BJ (cell line): ENCODE measurements at places on chromosomes 3 and 15. TPM values are rescaled to one million over a fixed set of nuclear protein-coding genes. Genes with fewer than 3 reads are reported as not detected.
A peak's percentile ranks its signal among the peaks of the same experiment; 100 is the strongest.

The CPOX gene
- polyA plus RNA-seq, result 11.1 and 13.8 TPM in 2 replicates

DNA sequence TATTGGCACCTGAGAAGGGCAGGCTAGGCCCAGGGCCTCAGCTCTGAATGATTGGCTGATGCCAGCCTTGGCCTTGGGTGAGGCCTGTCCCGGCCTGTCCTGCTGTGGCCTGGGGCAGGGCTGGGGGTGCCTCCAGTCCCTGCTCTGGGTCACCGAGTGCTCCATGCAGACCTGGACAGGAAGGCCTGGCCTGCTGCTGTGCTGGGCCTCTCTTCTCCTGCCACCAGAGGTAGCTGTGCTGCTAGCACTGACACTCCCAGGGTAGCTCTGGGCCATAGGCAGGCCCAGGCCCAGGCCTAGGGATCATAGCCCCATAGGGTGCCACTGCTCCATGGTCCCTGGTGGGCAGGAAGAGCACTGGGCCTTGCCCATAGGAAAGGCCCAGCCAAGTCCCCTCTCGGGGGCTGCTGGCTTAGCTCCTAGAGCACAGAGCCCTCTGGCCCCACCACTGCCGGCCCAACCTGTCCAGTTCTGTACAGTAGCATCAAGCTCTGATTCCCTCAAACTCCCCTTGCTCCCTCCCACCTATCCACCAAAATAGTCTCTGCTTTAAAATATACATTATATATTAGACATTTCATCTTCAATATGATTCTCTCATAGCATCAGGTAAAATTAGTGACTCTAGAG, 18.2 kb downstream of the ABTB1 start:
- DNase-seq, result no peak

DNA sequence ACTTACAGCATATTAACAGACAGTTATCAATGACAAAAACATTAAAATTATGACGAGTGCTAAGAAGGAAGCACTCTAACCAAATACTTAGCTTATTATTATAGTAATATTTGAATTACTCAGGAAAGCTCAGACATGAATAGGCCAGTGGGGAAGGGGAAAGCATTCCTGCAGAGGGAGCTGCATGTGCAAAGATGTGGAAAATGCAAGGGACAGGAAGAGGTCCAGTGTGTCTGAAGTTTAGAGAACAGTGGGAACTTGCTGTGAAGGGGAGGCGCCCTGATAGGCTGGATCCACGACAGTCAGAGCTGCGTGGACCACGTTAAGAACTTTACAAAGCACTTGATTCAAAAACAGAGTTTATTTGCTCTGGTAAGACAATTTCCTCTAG, 1.2 kb upstream of the SPICE1 start:
- no peak for DNase-seq

- DNase-seq, result no peak
Measured at GRCh38 chr3:26708501-26708900, 85.9 kb downstream of the LRRC3B start.

The C3orf20 gene
- polyA plus RNA-seq, result not detected in 2 replicates

The UROC1 gene
- not detected in 2 replicates for polyA plus RNA-seq

GRCh38 chr15:38708672-38709180, 144.1 kb upstream of the RASGRP1 start:
- DNase-seq, result no peak

DNA sequence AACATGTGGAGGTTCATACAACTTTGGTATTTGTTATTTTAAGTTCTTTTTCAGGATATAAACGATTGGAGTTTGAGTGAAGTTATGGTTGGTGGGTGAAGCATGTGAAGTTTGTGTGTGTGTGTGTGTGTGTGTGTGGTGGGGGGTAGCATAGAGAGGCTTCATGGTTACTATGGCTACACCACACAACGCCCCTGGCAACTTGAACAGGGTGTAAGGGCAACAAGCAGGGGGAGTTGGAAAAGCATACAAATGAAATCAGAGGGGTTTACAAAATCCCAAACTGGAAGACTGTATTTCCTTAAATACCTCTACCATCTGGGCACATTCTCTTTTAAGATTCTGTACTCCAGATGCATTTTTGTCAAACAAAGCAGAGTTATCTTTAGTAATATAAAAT, 207.5 kb downstream of the SV2B start:
- no peak for DNase-seq

The MESP2 gene
- polyA plus RNA-seq, result 0.28 and 0.39 TPM in 2 replicates

DNA sequence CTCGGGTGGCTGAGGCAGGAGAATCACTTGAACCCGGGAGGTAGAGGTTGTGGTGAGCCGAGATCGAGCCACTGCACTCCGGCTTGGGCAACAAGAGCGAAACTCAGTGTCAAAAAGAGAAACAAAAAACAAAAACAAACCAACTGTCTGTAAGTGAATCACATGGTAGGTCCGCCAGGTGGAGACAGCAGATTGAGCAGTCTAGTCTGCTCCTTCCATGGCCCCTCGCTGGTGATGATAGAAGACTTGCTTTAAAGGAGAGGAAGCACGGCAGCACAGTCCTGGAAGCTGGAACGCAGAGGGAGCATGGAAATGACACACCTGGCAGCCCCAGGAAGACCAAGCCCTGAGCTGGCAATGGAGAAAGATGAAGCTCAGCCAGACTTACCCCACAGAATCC, 31.4 kb upstream of the MGLL start:
- no peak for DNase-seq

The TCAIM gene
- 10.1 and 18.0 TPM in 2 replicates for polyA plus RNA-seq

GRCh38 chr15:100570735-100571313, 31.2 kb downstream of the LINS1 start:
- DNase-seq, result no peak

GRCh38 chr3:5079761-5080160, 42.3 kb upstream of the ARL8B start:
- DNase-seq, result no peak

GRCh38 chr15:65213241-65213640, 2.0 kb upstream of the CILP start:
- DNase-seq, result no peak

- DNase-seq, result no peak
Measured at GRCh38 chr3:134481166-134481565, 4.6 kb downstream of the ANAPC13 start.

DNA sequence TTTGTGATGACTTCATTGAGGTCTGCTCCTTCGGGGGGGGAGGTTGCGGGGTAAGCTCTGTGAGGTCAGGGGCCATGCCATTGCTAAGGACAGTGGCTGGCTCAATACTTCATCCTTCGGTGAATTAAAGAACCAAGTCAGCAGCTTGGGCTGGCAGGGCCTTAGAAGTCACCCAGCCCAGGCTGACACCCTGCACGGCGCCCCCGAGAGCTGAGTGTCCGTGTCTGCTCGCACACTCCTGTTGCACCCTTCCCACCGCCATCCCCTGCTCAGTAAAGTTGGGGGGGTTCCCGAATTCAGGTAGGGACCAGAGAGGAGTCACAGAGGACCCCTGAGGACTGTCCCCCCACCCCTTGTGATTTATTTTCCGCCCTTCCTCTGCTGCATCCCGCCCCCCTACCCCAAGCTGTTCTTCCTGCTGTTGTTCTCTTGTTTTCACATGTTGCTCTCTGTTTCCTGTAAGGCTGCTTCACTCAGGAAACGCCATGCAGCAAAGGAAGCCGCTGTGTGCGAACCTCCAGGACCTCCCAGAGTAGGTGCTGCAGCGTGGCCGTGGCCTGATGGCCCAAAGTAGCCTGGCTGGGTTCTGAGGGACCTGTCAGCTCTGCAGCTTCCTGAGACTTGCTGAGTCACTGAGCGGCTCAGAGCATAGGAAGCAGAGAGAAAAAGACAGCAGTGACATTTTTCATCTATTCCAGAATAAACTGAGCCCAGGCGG, 14.4 kb downstream of the EFCC1 start:
- DNase-seq, result no peak

DNA sequence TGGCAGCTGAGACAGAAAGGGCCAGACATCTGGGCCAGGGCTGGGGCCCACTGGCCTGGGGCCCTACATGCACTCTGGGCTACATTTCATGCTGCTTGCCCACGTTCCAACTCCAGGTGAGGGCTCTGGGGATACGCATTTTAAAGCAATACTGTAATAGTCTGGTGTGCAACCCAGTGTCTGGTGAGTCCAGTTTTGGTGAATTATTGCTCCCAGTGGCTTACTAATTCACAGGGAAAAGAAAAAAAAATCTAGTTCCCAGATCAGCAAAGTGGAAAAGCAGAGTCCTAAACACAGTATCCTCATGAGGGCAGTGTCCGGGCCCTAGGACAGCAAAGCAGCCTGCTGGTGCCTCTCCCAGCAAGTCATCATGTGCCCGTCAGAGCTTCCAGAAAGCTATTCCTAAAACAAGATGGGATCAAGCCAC, 82.4 kb downstream of the CCNL1 start:
- no peak for DNase-seq

- DNase-seq, result no peak
Measured at GRCh38 chr3:142998439-142998838, 2.9 kb upstream of the U2SURP start.

DNA sequence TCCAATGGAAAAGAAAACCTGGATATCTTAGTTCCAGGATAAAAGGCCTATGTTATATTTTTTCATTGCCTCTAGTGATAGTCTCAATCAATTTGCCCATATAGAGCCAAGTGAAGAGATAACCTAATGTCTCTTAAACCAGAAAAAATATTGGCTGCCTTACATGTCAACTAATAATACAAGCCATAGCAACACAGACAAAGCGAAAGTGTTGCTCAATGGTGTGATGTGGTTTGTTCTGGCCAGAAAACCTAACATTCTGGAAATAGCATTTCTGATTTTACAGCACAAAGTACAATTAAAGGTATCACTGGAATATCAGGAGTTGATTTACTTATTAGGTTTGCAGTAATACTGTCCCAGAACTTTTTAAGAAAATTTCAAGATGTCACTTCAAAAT, 101.5 kb downstream of the ATP8B4 start:
- DNase-seq, result no peak

The GRIP2 gene
- 0.18 and 0.45 TPM in 2 replicates for polyA plus RNA-seq

The BBX gene
- 45.0 and 47.6 TPM in 2 replicates for polyA plus RNA-seq

- no peak for DNase-seq
Measured at GRCh38 chr15:85541744-85542143, 161.3 kb downstream of the AKAP13 start.

- no peak for DNase-seq
Measured at GRCh38 chr3:65303431-65303830, 615.6 kb upstream of the ADAMTS9 start.

- no peak for DNase-seq
Measured at GRCh38 chr3:130688015-130688688, 58.5 kb downstream of the PIK3R4 start.

GRCh38 chr3:169750665-169751064, 14.2 kb downstream of the TERC start:
- no peak for DNase-seq

The RBP2 gene
- not detected in 2 replicates for polyA plus RNA-seq

GRCh38 chr15:35362195-35362829, 183.7 kb downstream of the DPH6 start:
- peak; percentile 51 for DNase-seq
